ENCODE measurements at places on chromosomes 7 and 10. TPM values are rescaled to one million over a fixed set of nuclear protein-coding genes. Genes with fewer than 3 reads are reported as not detected.

DNA sequence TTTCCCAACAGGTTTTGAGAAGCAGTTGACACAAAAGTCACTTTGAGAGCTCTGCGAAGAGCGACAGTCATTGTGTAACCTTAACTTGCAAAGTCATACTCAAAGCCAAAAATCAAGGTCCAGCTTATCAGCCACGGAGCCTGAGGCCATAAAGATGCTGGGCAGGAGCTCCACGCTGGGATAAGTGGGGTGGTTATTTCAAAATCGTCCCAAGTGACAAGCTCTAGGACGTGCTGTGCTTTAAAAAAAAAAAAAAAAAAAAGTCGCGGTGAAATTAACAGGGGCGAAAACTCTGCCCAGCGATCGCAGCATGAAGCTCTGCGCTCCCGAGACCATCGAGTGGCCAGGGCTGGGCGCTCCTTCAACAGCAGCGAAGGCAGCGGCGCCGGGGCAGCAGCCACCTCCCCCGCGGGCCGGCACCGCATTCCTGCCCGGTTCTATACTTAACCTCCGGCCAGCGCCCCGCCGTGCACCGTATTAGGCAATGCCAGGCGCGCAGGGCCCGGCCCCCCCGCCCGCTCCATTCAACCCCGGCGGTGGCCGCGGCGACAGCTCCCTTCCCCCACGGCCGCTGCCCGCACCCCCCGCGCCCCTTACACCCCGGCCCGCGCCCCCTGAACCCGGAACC is 657 bp downstream of the HACD1 start:
- DNase-seq = peak; percentile 42

- no peak for DNase-seq
Observed at GRCh38 chr10:4191894-4192293, 406.9 kb upstream of the KLF6 start.

GRCh38 chr7:47952224-47952623 is 4.0 kb upstream of the PKD1L1 start:
- DNase-seq = no peak

The GLCCI1 gene
- polyA plus RNA-seq = 13.8 TPM

The MYO3A gene
- polyA plus RNA-seq = 1.8 TPM

The CCDC136 gene
- 11.3 TPM for polyA plus RNA-seq

The STEAP4 gene
- polyA plus RNA-seq = 0.30 TPM

Measured in large intestine (tissue), 12 donors.